ENCODE measurements at places on chromosomes 1 and 21.

- DNase-seq, result no peak
Observed at GRCh38 chr1:89540406-89540970, 15.9 kb downstream of the LRRC8B start.

DNA sequence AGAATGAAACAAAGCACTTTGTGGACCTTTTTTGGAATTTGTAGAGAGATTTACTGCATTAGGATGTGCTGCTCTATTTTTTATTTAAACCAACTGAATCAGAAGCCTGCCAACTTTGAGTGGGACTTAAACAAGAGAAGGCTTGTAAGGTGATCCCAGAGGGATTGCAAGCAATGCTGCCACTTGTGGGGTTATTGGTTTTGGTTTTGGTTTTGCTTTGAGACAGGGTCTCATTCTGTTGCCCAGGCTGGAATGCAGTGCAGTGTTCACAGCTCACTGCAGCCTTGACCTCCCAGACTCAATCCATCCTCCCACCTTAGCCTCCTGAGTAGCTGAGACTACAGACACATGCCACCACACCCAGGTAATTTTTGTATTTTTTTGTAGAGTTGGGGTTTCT is 32.2 kb upstream of the GNG5 start:
- DNase-seq, result no peak

DNA sequence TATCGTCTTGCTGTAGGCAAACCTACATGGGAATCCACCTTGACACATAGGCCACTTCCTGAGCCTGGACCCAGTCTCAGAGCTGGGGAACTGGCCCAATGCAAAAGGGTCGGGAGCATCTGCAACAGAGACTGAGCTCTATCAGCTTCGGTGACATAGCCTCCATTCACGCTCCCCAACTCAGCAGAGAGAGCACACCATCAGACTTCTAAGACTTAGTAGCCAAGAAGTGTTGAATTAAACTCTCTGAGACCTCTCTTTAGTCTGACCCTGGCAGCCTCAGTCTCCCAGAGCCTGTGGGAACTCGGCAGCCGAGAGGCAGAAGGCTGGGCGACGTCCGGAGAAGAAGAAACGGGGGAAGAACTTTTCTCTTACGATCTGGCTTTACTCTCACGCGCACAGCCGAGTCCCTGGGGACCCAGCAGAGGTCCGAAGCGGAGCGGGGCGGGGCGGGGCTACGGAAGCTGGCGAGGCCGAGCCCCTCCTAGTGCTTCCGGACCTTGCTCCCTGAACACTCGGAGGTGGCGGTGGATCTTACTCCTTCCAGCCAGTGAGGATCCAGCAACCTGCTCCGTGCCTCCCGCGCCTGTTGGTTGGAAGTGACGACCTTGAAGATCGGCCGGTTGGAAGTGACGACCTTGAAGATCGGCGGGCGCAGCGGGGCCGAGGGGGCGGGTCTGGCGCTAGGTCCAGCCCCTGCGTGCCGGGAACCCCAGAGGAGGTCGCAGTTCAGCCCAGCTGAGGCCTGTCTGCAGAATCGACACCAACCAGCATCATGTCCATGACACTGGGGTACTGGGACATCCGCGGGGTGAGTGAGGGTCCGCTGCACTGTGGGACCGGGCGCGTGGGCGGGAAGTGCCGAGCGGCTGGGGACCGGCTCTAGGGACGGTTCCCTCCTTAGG is at the start of gene GSTM4:
Gene GSTM4 (plus strand): TSS at position 485 of the 905 bp plus-strand sequence. CDS start 291 bp downstream, at position 776.
- DNase-seq, result peak; percentile 66

GRCh38 chr1:119040489-119040888 is 52.3 kb upstream of the TBX15 start:
- DNase-seq, result no peak

- DNase-seq, result no peak
Observed at GRCh38 chr1:180081474-180081873, 73.2 kb upstream of the QSOX1 start.

DNA sequence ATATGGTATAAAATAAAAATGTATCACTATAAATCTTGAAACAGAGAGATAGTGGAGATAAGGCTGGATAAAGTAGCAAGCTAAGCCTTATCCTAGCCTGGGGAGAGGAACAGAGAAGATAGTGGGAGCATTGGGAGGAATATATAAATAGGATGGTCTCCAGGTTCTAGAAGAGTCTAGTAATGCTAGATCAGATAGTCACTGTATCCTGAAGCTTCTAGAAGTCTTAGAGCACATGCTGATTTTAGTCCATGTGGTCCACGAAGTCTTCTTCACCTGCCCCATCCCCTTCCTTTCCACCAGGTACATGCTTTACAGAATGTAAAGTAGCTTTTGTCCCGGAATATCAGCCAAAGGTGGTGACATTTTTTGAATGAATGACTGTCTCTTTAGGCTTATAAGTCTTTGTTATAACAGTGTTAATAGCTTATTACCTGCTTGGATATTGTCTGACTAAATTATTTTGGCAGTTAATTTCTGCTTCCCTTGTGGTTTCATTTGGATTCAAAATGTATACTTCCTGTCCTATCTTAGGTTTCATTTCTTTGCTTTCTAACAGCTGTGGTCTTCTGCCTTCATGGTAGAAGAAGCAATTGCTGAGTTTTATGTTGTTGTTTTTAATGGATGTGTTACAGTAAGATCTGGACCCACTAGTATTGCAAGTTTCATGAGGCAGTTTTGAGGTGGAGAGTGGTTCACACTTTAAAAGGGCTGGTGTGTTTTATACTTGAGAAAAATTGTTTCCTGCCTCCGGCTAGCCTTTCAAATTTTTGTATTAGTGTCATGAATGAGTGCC is 5.9 kb downstream of the SMG7 start:
- DNase-seq, result no peak

DNA sequence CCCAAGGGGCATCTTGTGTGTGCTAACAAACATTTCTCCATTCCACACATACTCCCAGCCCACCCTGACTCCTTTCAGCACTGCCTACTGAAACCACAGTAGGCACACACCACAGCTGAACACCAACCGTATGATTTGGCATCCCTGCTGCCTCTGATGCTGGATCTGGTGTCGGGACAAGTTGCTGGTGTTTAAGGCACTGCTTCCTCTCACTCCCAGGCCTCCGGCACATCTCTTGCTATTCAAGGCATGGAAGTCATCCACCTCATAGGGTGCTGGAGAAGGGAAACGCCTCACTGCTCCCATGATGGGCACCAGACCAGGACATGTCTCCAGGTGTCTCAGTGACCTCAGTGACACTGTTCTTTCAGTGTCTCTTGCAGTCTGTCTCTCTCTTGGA is 2.4 kb upstream of the ITLN2 start:
- no peak for DNase-seq

- peak; percentile 73 for DNase-seq
Observed at GRCh38 chr1:212225416-212225815, 59.8 kb upstream of the PPP2R5A start.

- DNase-seq, result no peak
Observed at GRCh38 chr1:230011333-230012092, 55.5 kb upstream of the GALNT2 start.

- no peak for DNase-seq
Observed at GRCh38 chr1:56418151-56418631, 161.2 kb downstream of the PLPP3 start.

GRCh38 chr1:38139738-38140487 is 93.3 kb upstream of the POU3F1 start:
- DNase-seq, result no peak

GRCh38 chr1:55480029-55480795 is 265.0 kb upstream of the USP24 start:
- no peak for DNase-seq

- DNase-seq, result peak; percentile 1
Observed at GRCh38 chr1:208731981-208732821, 488.0 kb upstream of the PLXNA2 start.

DNA sequence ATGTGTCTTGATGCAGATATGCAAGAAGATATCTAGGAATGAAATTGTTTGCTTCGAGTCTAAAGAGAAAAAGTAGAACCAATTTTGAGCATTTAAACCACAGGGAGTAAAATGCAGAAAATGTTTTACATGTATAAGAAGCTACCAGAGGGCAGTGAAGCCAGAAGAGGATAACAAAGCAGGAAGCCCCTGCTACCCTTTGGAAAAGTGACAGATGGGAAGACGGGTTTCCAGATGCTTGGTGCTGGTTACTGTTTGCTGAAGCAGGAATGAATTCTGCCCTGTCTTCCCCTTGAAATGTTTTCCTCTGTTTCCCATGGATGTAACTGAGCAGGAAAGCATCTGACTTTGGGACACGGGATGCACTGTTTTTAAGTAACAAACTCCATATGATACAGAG is 822.2 kb downstream of the MRPL39 start:
- no peak for DNase-seq

DNA sequence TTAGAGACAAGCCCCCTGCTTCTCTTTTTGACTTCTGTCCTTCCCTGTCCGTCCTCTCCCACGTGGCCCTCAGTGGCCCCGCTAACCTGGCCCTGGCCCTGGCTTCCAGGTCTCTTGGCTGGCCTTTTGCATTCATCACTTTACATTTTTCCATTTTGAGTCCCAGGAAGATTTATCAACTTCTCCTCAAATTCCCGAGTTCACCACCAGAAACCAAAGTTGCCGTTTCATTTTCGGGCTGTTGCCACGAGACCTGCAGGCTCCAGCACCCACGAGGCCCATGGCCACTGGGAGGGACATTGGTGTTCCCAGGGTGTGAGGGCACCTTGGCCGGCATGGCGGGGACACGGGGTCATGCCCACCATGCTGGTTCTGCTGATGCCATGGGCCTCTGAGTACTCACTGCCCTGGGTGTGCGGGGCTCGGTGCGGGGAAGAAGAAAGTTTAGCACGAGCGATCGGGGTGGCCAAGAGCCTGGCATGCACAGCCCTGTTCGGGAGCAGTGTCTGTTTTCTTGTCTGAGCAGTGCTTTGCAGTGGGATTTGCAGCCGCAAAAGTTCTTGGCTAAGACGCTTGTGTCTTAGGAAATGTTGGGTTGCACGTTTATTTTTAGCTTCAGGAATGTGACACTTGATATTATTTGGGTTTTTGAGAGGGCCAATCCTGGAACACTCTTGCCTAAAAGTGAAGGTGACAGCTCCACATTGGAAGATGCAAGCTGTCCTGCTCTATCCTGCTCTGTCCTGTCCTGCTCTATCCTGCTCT is 40.4 kb upstream of the ADARB1 start:
- DNase-seq, result no peak

DNA sequence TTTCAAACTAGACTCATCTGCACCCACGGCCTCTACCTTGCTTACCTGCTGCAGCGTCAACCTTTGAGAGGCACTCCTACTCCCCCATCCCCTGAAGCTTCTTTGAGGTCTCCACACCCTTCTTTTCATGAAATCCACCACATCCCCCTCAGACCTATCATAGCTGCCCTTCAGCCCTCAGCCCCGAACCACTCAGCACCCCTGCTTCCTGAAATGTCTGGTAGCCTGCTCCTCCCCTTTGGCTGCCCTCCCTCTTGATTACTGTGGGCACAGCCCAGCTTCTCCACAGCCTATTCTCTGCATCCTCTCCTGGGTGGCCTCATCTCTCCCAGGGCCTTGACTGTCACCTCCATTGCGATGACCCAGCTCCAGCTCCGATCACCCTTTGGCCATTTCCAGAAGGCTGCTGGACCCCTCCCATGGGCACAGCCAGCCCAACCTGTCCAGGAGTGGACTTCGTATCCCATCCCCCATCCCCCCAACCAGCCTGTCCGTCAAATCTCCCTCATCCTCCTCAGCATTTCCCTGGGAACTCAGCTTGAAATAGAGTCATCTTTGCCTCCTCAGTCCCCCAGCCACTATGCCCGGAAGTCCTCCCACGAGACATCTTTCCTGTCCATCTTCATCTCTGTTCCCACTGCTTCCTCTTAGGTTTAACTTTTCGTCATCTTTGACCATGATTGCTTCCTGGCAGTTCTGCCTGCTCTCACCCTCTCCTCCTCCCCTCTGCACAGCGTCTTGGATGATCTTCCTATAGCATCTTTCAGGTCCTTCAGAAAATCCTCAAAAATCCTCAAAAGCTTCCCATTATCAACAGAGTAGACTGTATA is 6.1 kb upstream of the ADORA1 start:
- no peak for DNase-seq

DNA sequence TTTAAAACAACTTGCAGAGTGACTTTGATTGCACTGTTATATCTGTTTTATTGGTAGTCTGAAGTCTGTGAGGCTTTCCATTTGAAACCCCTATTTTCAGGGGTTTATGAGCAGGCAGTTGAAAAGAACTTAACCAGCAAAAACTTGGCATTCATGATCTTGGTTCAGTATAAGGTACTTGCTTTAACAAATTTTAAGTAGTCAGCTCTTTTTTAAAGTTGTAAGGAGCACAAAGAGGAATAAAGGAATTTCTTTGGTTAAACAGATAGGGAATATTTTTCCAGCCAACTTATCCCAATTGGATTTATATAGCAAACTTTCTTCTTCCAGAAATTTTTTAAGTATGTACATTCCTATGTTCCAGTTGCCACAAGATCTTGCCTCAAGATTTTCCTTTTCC is 138.2 kb downstream of the RASAL2 start:
- no peak for DNase-seq

GRCh38 chr21:45330075-45330781 is 42.5 kb upstream of the POFUT2 start:
- DNase-seq, result no peak

DNA sequence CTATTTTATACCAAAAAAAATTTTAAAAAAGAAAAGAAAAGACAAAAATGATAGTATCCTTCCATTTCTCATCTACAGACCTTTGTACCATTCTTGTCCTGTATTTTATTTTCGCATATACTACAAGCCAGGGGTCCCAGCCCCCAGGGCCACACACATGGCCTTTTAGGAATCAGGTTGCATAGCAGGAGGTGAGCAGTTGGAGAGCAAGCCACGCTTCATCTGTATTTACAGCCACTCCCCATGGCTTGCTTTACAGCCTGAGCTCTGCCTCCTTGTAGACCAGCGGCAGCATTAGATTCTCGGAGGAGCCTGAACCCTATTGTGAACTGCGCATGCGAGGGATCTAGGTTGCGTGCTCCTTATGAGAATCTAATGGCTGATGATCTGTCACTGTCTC is 39.8 kb downstream of the RASSF5 start:
- DNase-seq, result no peak

DNA sequence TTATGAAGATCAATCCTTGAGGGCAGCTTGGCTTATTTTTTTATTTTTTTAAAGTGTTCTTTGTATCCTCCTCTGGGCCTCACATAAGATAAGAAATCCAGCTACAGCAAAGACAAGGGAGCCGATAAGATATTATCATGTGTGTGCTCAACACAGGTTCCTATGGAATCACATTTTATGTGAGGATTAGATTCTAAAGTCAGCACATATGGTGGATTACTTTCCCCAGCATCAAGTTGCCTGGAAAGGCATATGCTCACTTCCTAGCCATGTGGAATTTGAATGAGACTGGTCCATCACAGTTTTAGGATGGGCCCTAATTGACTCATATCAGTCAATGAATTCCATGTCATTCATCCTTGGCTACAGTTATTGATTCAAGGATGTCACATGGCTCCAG is 456.9 kb upstream of the LRRC7 start:
- DNase-seq, result no peak

DNA sequence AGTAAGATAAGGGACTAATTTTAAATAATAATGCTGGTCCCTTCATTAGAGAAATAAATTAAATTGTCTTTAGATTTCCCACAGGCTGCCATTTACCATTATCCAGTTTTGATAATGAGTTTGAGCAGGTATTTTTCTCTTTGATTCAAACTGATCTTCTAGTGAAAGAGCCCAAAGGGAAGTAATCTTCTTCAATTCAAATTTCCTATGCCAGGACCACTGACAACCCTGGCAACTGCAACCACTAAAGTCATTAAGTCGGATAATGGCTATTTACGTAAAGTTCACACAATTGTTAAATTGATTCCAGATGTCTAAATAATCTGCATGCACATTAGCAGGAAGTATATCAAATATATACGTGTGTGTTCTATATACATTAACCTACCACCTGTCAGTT is 399.3 kb downstream of the PTPRC start:
- DNase-seq, result no peak

Data from CD4-positive, alpha-beta T cell treated with Interferon alpha-2 for 1 hour (primary cell).